Ascending aorta (tissue), 2 donors: ENCODE measurements at places on chromosomes 7 and 10. TPM values are rescaled to one million over a fixed set of nuclear protein-coding genes. Genes with fewer than 3 reads are reported as not detected.

Gene ARHGEF35
- total RNA-seq = 0.75 TPM

Gene BTAF1
- 19.9 TPM for total RNA-seq

Gene HOXA7
- 12.0 TPM for total RNA-seq

Gene TMEM106B
- total RNA-seq = 21.3 TPM

Gene CALML5
- total RNA-seq = not detected

Gene HDAC9
- total RNA-seq = 33.4 TPM

Gene CNPY1
- not detected for total RNA-seq

Gene ZPBP
- not detected for total RNA-seq

Gene SLC16A9
- 2.9 TPM for total RNA-seq

Gene NRP1
- total RNA-seq = 122 TPM

Gene AGAP3
- total RNA-seq = 82.6 TPM

Gene NPSR1
- not detected for total RNA-seq

Gene LEP
- not detected for total RNA-seq

Gene AKR1E2
- 0.53 TPM for total RNA-seq

Gene SPDYE2
- total RNA-seq = not detected

Gene RP9
- 2.8 TPM for total RNA-seq

Gene ENO4
- not detected for total RNA-seq

Gene PIP4K2A
- 34.9 TPM for total RNA-seq

Gene ACSM6
- not detected for total RNA-seq

Gene NPFFR1
- not detected for total RNA-seq

Gene NODAL
- not detected for total RNA-seq

Gene MYL10
- total RNA-seq = not detected

Gene IFIT1
- 28.5 TPM for total RNA-seq

Gene MUC3A
- not detected for total RNA-seq

Gene NPC1L1
- not detected for total RNA-seq

Gene SPDYE6
- not detected for total RNA-seq

Gene MMRN2
- 282 TPM for total RNA-seq

Gene TMEM196
- total RNA-seq = not detected

Gene ECHDC3
- total RNA-seq = 12.2 TPM

Gene ZNF107
- 0.85 TPM for total RNA-seq

Gene TAX1BP1
- total RNA-seq = 32.6 TPM

Gene FOXI2
- total RNA-seq = not detected

Gene UBE2D1
- total RNA-seq = 4.2 TPM

Gene SUN3
- total RNA-seq = not detected

Gene TUBAL3
- total RNA-seq = not detected

Gene SLC35G1
- total RNA-seq = 3.7 TPM

Gene FEZF1
- total RNA-seq = not detected

Gene LIPJ
- total RNA-seq = not detected

Gene PLEKHS1
- not detected for total RNA-seq

Gene ABCB1
- total RNA-seq = 5.5 TPM

Gene TBX20
- total RNA-seq = not detected

Gene TAS2R41
- total RNA-seq = not detected

Gene PRSS37
- total RNA-seq = not detected

Gene PRRT4
- total RNA-seq = 7.6 TPM

Gene MOGAT3
- not detected for total RNA-seq

Gene TWNK
- total RNA-seq = 11.5 TPM

Gene NACAD
- 7.1 TPM for total RNA-seq

Gene SLC26A3
- 0.11 TPM for total RNA-seq

Gene GDF2
- total RNA-seq = 0.21 TPM

Gene DPYSL4
- total RNA-seq = not detected

Gene GPR22
- not detected for total RNA-seq

Gene TMEM140
- 26.9 TPM for total RNA-seq

Gene CPA4
- total RNA-seq = not detected

Gene GPNMB
- 46.4 TPM for total RNA-seq

Gene ZP3
- total RNA-seq = 1.1 TPM
